ENCODE measurements at places on chromosomes 4 and X.
A peak's percentile ranks its signal among the peaks of the same experiment; 100 is the strongest.

DNA sequence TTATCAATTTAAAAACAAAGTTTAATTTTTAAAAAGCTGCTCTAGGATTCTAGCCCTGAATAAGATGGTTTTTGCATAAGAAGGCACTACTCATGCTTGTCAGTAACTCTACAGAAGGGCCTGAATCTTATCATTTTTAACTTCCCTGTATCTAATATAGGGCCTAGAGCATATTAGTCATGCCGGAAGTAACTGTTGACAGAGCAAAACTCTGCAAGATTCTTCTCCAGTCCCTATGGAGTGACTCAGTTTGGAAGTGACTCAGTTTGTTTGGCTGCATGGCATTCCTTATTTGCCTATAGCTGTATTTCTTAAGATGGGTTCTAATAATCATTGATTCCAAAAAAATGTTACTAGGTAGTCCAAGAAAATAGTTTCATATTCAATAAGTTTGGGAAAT lies 431.8 kb upstream of the HTR2C start:
- DNase-seq: no peak

- DNase-seq: no peak
Observed at GRCh38 chr4:112109360-112110058, 35.7 kb upstream of the FAM241A start.

- DNase-seq: no peak
Observed at GRCh38 chrX:46643636-46644035, 70.1 kb downstream of the CHST7 start.

- no peak for DNase-seq
Observed at GRCh38 chrX:17052793-17053192, 106.3 kb downstream of the REPS2 start.

DNA sequence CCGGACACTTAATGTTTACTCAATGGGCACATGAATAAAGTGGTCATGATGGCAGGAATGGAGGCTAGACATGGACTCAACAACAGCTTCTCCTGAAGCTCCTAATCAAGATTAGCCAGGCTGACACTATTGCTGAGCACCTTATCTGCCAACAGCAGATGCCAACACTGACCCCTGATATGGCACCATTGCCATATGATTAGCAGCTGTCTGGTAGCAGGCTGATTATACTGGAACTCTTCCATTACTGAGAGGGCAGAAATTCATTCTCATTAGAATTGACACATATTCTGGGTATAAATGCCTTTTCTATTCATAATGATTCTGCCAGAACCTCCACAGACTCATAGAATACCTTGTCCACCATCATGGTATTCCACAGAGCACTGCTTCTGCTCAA lies 18.4 kb upstream of the AFF1 start:
- DNase-seq: no peak

- DNase-seq: no peak
Observed at GRCh38 chr4:61202638-61203435, 2.7 kb downstream of the ADGRL3 start.

DNA sequence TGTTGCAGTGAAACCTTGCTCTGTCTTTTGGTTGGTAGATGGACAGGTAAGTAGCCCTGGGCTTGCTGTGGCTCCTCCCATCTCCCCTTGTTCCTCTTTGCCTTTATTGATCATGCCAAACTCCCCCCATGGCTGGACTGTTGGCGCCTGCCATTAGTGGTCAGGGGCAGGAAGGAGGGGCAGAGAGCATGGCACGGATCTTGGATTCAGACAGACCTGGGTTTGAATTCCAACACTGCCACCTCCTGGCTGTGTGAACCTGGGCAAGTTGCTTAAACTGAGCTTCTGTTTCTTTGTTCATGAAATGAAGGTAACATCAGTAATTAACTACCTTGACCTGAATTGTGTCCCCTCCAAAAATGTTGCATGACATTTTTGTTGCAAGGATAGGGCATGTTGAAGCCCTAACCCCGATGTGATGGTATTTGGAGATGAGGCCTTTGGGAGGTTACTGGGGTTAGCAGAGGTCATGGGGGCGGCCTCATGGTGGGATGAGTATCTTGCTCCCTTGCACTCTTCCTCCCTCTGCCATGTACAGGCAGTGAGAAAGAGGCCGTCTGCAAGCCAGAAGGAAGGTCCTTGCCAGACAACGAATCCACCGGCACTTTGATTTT lies 6.0 kb downstream of the SLC2A9 start:
- DNase-seq: peak; percentile 66

DNA sequence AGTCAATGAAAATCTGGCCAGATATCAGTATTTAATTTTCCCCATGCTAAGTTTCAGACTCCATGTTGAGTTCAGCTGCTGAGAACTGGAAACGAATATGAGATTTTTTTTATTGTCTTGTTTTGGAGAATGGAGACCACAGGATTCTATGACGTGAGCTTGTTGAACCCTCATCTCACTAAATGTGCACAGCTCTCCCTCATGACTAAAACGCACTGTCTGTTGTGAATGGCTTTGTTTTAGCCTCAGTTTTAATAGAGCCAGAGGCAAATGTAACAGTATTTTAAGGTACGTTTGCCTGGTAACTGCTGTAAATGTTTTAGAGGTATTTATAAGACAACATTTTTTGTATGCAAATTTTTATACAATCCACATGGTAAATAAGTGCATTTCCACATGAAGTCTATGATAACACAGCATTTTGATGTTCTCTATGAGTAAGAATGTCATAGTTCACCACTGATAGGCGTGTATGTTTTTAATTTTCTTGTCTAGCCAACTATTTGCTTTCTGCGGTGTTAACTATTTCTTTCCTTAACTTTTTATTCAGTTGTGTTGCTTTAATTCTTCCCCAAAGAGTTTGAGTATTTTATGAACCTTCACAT lies 1159.3 kb upstream of the TENM3 start:
- DNase-seq: no peak

- DNase-seq: no peak
Observed at GRCh38 chrX:43349363-43349762, 306.7 kb upstream of the MAOA start.

- peak; percentile 24 for DNase-seq
Observed at GRCh38 chr4:186839122-186840037, 115.7 kb upstream of the FAT1 start.

GRCh38 chrX:10009741-10010140 lies 42.6 kb downstream of the CLDN34 start:
- DNase-seq: no peak

- DNase-seq: no peak
Observed at GRCh38 chrX:100274916-100275315, 135.2 kb downstream of the PCDH19 start.

DNA sequence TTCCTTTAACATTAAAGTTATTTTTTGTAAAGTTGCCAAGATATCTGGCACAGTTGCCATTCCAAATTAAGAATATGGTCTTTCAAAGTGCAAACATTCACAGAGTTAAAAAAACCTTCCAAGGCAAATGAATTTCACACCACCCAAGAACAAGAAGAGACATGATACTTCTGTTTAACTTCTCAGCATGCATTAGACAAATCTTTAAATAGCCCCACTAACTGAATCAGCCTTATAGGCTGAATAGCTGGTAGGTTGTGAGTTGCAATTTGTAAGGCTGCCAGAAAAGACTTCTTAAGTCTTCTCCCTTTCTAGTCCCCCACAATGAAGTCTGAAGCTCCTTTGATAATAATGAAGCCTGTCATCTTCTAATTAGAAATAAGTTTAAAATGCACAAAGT lies 95.6 kb downstream of the MAPK10 start:
- DNase-seq: no peak

- DNase-seq: no peak
Observed at GRCh38 chr4:33255094-33255493, 2534.9 kb downstream of the PCDH7 start.

GRCh38 chr4:2650276-2650675 lies 105.9 kb downstream of the TNIP2 start:
- DNase-seq: no peak

GRCh38 chr4:55768291-55768690 lies 51.3 kb upstream of the EXOC1L start:
- DNase-seq: no peak

GRCh38 chrX:40805404-40805803 lies 70.1 kb upstream of the MED14 start:
- no peak for DNase-seq

- no peak for DNase-seq
Observed at GRCh38 chrX:116436358-116436816, at the start of gene SLC6A14. Gene SLC6A14 (plus strand): TSS chrX:116436606. CDS start chrX:116436710, 104 bp downstream.

GRCh38 chr4:16844816-16845586 lies 53.4 kb downstream of the LDB2 start:
- DNase-seq: no peak

GRCh38 chrX:123361371-123361770 lies 177.3 kb downstream of the GRIA3 start:
- no peak for DNase-seq

DNA sequence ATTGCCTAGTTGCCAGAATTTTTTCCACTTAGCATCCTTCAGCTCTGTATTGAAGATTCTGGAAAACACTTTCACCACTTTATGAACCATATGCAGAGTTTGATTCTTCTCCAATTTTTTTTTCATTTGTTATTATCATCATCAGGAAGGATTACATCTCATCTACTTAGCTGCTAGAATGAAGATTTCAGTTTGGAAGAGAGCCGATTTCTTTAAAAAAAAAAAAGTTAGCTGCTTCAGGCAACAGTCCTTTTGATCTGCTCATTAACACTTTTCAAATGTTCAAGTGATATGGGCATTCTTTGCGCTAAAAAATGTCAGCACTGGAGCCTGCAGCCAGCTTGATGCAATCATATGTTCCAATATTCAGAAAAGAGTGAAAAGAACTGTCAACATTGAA lies 76.2 kb downstream of the ANTXR2 start:
- no peak for DNase-seq

DNA sequence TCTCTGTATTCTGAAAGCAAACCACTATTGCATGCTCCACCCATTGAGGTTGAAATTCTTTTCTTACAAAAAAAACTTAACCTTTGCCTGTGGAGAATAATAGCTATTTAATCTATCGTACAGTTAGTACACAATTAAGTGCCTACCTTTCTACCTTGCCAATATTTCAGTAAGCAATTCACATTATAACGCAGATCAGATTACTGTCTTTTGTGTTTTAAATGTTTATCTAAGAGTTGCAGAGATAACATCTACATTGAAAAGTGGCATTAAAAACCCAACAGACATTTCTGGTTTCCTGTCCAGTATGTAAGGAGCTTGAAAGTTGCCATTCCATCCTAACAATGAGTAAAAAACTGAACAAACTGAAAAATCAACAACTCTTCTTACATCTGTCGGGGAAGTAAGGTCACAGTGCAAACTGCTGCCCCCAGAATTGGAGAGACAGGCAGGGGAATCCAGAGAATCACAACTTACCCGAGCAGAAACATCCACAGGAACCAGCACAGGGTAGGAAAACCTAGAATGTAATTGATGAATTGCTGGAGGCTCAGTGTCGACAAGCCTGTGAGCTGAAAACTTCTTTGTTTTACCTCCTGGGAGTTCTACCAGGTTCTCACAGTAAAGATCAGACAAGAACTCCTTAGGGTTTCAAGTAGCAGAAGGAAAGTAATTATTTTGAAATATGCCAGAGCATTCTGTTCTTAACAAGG lies 27.3 kb upstream of the ACSL4 start:
- no peak for DNase-seq

- no peak for DNase-seq
Observed at GRCh38 chr4:35364321-35364870, 879.9 kb downstream of the ARAP2 start.

DNA sequence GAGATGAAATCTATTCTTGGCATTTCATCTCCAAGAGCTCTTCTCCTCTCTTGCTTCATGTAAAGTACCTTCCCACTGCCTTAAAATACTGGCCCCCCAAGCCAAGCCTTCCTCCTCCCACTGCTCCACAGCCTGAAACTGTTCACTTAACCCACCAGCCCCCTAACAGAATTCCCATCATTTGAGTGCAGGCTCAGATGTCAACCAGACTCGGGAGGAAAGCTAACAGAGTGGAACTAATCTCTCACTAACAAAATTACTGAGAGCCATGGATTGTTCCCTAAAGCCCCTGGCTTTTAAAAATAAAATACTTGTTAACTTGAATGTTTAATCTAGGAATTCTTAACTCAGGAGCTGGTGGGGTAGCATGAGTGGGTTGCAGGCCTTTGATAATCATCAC lies 7.1 kb upstream of the DCUN1D4 start:
- DNase-seq: no peak

DNA sequence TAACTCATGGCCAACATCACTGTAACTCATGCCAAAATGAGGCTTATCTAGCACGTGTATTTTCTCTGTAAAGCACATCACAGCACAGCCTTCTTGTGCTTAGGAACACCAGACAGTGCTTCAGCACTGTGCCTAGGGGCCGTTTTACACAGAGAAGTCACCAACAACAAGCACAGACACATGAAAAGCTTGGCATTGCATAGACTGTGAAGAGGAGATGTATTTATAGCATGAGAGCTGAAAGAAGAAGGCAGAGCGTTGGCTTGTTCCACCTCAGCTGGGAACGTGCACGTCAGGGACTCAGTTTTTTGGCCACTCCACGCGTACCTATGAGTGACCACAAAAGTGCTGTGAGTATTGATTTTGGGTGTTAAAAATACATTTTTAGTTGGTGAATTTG lies 116.3 kb upstream of the SFRP2 start:
- DNase-seq: peak; percentile 54

- DNase-seq: no peak
Observed at GRCh38 chr4:83661359-83661758, 125.5 kb downstream of the GPAT3 start.
